ENCODE measurements at places on chromosomes 7 and 10.

- DNase-seq, result no peak
Observed at GRCh38 chr10:27437775-27438174, 66.3 kb upstream of the RAB18 start.

GRCh38 chr10:42985436-42986316 lies 91.2 kb upstream of the RET start:
- DNase-seq, result no peak

GRCh38 chr7:2872296-2872874 lies 28.3 kb upstream of the GNA12 start:
- no peak for DNase-seq

- no peak for DNase-seq
Observed at GRCh38 chr10:21293518-21294356, 231.7 kb downstream of the SKIDA1 start.

Data from stimulated activated CD4-positive, alpha-beta T cell treated with anti-CD3 and anti-CD28 coated beads, TNF-alpha, amount 100 ng/mL, for 48 hours (primary cell).